NCI-H524 treated with DMSO at 0.1 percent for 48 hours (cell line): ENCODE measurements at places on chromosomes 16 and 17.

GRCh38 chr17:9208381-9209105, 187.2 kb downstream of the NTN1 start:
- DNase-seq, result no peak

DNA sequence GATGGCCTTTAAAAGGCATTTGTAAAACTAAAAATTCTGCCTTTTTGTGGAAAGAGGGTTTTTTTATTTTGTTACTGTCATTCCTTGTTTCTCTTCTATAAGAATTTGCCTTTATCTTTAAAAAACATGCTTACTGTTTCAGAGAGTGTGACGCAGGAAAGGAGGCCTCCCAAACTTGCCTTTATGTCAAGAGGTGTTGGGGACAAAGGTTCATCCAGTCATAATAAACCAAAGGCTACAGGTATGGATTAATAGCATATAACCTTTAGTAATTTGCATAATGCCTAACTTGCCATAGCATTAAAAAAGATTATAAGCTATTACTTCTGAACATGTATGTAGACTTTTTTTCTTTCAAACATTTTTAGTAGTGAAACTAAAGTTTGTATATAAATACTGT, 34.2 kb downstream of the CYLD start:
- DNase-seq, result no peak

DNA sequence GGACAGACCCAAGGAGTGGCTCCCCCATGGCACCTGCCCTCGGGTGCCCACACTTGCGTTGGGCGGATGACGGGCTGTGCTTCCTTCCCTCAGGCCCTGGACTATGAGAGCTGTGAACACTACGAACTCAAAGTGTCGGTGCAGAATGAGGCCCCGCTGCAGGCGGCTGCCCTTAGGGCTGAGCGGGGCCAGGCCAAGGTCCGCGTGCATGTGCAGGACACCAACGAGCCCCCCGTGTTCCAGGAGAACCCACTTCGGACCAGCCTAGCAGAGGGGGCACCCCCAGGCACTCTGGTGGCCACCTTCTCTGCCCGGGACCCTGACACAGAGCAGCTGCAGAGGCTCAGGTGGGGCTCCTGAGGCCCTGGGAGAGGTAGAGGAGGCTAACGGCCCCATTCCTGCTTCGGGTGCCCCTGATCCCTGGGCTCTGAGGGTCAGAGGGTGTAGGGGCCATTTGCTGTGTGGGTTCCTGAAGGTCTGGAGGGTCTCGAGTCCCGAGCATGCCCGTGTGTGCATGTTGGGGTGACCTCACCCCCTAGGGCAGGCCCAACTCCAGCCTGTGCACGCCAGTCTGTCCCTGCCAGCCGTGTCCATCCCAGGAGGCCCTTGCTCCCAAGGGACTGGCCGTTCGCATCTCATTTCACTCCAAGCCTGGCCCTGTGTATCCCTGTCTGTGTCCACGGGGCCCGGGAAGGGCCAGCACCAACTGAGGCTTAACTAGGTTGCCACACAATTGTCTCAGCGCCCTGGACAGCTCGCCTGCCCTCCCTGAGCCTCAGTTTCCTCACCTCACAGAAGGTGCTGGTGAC, 10.0 kb downstream of the SLC22A31 start:
- DNase-seq, result no peak

DNA sequence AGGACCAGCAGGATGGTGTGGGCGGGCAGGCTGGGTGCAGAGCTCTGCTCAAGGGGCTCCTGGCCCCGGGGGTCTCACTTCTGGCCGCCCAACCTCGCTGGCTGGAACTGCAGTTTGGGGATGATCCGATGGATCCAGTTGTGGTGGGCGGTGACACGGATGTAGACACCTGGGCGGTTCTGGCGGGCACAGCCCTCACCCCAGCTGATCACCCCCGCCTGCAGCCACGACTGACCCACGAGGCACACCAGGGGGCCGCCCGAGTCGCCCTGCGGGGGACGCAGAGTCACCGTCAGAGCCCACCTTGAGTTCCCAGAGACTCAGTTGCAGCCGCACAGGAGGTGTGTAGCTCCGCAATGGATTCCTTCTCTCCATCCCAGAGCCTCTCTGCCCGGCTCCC, 7.5 kb downstream of the PRSS27 start:
- no peak for DNase-seq

DNA sequence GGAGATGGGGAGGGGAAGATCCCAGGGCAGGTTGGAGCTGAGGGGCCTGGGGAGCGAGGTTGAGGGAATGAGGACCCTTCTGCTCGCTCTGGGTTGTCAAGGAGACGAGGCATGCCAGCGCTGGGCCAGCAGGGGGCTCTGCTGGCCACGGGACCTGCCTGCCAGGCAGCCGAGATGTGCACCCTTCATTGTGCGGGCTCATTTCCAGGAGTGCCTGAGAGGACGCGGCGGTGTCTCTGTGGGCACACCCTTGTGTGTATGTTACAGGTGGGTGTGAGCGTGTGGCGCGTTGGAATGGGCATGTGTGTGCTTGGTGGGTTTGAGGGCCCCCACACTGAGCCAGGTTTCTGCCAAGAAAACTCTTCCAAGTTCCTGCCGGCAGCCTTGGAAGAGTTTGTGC, 15.9 kb downstream of the ARHGAP23 start:
- no peak for DNase-seq

- DNase-seq, result no peak
Measured at GRCh38 chr17:80869481-80870145, 122.0 kb upstream of the CHMP6 start.

- no peak for DNase-seq
Measured at GRCh38 chr17:48438516-48439061, 8.6 kb upstream of the SKAP1 start.

GRCh38 chr16:10922328-10923145, 19.7 kb downstream of the DEXI start:
- DNase-seq, result no peak

DNA sequence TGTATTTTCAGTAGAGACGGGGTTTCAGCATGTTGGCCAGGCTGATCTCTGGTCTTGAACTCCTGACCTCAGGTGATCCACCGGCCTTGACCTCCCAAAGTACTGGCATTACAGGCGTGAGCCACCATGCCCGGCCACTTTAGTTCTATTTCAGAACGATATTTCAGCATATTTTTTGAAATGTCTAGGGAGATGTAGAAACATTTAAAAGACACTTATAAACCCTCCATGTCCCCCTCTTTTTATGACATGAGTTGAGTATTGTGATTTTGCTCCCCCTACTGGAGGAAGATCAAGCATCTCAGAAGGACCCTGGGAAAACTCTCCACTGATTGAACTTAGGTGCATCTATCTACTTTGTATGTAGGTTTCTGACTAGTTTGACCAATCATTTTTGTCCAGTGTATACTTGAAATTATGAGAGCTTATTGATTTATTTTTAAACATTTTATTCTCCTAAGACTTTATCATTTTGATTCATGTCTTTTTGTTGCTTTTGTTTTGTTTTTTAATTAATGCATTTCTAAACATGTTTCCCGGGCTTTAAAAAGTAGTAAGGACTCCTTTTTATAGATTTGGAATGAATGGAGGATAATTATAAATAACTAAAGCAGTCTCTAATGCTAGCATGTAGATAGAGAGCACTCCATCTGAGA, 105.1 kb downstream of the CHD9 start:
- DNase-seq, result no peak

- no peak for DNase-seq
Measured at GRCh38 chr17:29575511-29576213, 7.2 kb downstream of the TP53I13 start.

DNA sequence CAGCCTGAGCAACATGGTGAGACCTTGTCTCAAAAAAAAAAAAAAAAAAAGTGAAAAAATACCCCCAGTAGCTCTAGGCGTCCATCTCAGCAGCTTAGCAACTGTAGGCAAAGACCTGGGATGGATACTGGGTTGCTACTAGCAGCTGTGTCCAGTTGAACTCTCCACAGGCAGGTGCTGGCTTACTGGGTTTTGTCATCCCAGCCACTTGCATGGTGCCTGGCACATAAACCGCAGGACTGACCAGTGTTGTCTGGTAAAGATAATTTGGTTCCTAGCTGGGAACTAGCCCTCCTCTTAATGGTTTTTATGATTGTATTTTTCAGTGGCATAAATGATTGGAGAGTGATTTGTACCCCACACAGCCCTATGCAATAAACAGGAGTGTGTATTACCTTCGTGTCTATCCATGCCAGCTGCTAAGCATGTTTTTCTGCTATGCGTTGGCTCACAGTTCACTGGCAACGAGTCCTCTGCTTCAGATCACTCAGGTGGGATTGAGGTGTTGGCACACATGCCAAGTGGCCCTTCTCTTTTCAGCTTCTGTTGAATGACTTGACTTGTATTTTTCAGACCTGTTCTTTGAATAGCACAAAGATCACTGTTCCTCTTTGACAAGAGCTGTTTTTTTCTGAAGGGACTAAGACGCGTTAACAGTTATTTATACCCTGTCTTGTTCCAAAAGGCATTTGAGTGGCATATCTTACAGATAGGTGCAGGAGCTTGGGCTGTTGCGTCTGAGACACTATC, 352.9 kb downstream of the SNX29 start:
- no peak for DNase-seq

DNA sequence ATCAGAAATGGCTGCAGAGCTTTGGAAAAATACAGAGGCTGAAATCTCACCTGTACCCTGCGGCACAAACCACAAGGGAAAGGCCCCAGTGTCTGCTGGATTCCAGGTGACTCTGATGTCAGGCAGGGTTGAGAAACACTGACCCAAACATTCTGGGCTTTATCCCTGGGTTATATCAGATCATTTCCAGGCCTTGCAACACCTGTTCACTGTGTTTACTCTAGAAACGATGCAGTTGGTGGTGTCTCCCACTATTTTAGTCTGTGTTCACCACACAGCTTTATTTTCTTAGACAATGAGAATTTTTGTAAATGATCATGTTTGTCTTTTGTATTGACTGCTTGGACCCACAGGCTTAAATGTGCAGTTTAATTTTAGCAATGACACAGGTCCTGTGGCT, 151.5 kb upstream of the SDK2 start:
- DNase-seq, result no peak

DNA sequence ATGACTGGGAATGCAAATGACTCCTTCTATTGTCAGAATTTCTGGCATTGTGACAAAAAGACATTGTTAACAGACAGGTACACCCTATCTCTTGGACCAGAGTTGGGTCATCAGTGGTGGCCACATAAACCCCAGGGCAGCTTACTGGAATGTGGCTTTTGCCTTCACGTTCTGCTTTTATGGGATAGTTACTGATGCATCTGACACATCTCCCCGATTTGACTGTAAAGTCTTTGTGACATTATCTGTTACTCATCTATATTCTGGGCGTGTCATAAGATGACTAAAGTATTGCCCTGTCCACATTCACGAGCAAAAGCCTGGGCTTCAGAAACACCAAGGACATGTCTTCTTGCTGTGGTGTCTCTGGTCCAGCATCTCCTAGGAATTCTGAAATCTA, 18.7 kb upstream of the AQP8 start:
- no peak for DNase-seq

GRCh38 chr17:413016-413350, 60.4 kb upstream of the RPH3AL start:
- DNase-seq, result no peak

GRCh38 chr17:16477255-16477654, 14.7 kb downstream of the LRRC75A start:
- DNase-seq, result no peak

DNA sequence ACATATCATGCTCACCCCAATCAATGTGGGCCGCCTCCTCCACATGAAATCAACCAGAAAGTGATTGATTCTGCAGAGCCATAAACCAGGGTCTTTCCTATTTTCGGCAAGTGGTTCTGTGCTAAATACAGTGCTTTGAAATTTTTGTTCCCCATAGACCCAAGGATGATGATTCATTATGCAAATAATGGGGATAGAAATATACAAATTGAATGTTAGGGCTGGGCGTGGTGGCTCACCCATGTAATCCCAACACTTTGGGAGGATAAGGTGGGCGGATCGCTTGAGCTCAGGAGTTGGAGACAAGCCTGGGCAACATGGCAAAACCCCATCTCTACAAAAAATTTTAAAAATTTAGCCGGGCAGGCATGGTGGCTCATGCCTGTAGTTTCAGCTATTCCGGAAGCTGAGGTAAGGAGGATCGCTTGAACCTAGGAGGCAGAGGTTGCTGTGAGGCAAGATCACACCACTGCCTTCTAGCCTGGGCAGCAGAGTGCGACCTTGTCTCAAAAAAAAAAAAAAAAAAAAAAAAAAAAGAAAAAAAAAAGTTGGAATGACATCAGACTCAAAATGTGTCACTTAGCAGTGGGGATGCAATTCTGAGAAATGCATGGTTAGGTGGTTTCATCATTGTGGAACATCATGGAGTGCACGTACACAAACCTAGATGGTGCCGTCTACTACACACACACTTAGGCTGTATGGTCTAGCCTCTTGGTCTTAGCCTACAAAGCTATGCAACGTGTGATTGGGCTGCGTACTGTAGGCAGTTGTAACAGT, 581.7 kb downstream of the MAF start:
- DNase-seq, result no peak

- no peak for DNase-seq
Measured at GRCh38 chr17:12055889-12056288, 35.2 kb downstream of the MAP2K4 start.

DNA sequence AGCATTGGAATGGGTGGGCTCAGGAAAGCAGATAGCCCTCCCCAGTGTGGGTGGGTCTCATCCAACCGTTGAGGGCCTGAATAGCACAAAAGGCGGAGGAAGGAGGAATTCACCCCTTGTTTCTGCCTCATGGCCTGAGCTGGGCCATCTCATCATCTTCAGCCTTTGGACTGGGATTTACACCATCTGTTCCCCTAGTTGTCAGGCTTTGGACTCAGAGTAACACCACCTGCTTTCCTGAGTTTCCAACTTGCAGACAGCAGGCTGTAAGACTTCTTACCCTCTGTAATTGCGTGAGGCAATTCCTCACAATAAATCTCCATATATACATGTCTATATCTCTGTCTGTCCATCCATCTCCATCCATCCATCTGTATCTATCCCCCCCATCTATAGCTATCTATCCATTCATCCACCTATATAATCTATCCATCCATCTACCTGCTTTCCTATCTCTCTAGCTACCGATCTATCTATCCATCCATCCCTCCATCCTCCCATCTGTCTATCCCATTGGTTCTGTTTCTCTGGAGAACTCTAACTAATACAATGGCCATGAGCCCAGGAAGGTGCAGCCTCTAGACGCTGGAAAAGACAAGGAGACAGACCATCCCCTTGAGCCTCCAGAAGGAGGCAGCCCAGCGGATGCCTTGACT, 21.3 kb downstream of the DNAH17 start:
- DNase-seq, result peak; percentile 95

DNA sequence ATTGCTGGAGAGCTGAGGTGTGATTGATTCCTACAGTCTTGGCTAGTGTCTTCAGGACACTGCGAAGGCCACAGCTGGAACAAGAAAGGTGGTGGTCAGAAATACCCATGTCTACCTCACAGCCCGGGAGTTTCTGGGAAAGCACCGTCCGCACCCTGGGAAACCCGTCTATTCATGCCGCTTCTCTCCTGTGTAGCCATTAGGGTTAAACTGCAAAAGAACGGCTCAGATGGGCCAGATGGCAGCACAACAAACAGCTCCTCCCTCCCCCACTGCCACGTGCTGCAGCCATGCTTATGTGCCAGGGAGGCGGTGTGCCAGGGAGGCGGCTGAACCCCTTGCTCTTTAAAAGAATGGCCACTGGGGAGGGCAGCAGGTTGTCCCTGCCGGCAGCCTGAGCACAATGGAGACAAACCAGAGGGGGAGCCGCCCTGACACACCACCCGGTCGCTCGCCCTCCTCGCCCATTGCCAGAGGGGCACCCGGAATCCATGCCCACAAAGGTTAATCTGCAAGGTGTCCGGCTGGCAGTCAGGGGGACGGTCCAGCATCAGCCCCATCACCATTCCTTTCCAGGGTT, 65.2 kb downstream of the CYTH1 start:
- DNase-seq, result peak; percentile 98
